ENCODE measurements at places on chromosomes 5 and 9. TPM values are rescaled to one million over a fixed set of nuclear protein-coding genes. Genes with fewer than 3 reads are reported as not detected.

The HNRNPK gene
- total RNA-seq = 550 TPM

GRCh38 chr5:180112181-180112861 lies 40.8 kb upstream of the RNF130 start:
- no peak for DNase-seq

DNA sequence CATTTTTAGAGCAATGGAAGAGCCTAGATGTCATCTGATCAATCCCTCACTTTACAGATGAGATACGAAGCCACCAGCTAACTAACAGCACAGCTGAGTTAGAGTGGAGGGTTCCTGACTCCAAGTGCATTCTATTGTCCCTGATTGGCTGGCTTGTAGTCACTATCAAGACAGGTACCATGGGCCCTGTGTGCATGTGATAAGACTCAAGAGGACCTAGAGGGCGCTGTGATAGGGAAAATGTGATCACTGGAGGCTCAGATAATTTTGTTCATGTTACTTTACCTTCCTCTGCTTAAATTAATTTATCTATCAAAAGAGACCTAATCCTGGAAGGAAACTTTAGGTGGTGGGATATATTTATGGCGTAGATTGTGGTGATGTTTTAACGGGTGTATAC lies 19.5 kb upstream of the SNAPC3 start:
- DNase-seq = peak; percentile 12

The CCDC152 gene
- total RNA-seq = not detected

GRCh38 chr5:112594095-112594850 lies 143.4 kb upstream of the APC start:
- DNase-seq = peak; percentile 66

DNA sequence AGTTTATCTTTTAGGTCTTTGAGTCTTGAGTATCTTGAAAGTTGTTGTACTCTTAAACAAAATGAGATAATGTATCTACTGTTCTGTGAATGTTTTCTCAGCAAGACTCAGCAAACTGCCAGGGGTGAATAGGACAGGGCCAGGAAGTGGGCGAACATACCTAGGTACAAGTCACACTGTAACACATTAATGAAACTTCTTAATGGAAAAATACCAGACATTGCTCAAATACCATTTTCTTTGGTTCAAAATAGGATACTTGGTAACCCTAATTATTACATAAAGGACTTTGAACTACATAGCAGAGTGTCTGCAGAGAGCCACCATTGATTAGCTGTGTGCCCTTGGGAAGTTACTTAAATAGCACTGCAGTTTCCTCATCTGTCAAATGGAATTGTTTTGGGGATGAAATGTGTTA lies 197.5 kb downstream of the ARHGEF28 start:
- DNase-seq = peak; percentile 59

The GPR21 gene
- total RNA-seq = not detected

All from PC-3 (cell line).